ENCODE measurements at places on chromosomes 3 and 15.

GRCh38 chr3:28109829-28110228 lies 131.6 kb upstream of the CMC1 start:
- no peaks in the 10 kb centered on the region for H3K27me3 ChIP-seq
- H3K27ac ChIP-seq, result no peak overlapping the region
- no peak overlapping the region for H3K4me3 ChIP-seq

DNA sequence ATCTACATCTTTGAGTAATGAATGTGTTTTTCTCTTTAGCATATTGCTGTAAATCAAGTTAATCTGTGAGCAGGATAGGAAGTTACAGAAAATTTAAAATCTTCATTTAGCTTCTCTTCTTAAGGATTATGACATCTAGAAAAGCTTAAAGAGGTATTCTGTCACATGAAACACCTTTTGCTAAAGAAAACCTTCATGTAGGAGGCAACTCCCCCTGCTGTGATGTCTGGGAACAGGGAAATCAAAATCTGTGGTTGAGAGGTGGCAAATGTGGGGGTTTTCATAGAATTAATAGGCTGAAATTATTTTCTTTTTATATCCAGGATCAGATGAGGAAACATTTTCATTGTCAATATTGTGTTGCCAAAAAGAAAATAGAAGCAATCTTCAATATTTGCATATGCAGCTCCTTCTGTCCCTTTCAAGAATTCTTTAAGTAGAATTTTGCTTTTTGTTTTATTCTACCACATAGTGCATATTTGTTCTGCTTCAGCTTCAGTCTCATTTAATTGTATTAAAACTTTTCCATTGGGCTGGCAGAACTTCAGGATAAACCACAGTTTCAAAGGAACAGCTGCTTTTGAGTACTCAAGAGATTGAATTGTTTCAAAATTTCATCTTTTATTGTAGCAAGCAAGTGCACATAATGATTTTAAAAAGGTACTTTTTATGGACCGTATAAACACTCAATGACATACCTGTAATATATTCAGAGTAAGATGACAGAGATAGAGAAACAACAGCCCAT lies 128.4 kb downstream of the RAP2B start:
- H3K4me3 ChIP-seq, result no peak overlapping the region
- H3K27me3 ChIP-seq, result no peaks in the 10 kb centered on the region
- no peak for DNase-seq
- H3K27ac ChIP-seq, result no peak overlapping the region
- H3K4me1 ChIP-seq, result peaks cover 6% of the 10 kb centered on the region

DNA sequence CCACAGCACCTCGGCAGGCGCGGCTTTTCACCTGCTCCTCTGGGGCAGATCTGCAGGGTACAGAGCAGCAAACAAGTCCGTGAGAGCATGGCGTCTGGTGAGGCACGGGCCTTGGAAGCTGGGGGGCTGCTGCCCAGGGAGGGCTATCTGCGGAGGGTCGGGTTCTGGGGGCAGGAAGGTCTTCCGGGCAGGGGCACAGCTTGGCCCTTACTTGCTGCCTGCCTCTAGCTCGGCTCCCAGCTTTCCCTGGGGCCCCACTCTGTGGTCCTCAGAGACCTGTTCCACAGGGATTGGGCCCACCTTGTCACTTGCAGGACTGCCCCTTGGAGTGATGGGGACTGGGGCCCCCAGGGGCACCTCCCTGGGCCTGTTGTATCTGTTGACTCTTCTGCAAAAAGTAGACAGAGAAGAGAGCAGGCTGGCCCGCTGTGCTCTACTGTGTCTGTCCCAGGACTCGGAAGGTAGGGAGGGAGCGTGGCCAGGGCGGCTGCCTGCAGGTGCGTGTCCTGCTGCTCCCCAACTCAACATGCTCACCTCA lies 84.1 kb downstream of the TBC1D2B start:
- H3K36me3 ChIP-seq, result no peaks in the 10 kb centered on the region
- H3K4me3 ChIP-seq, result no peak overlapping the region
- peaks cover 28% of the 10 kb centered on the region for H3K4me1 ChIP-seq
- peak overlapping the region; percentile 78 for H3K27ac ChIP-seq
- no peaks in the 10 kb centered on the region for H3K27me3 ChIP-seq

GRCh38 chr3:102745881-102746280 lies 311.1 kb downstream of the ZPLD1 start:
- H3K27ac ChIP-seq, result no peak overlapping the region

- H3K4me1 ChIP-seq, result peaks cover 11% of the 10 kb centered on the region
- DNase-seq, result no peak
Measured at GRCh38 chr3:33313331-33313730, 36.1 kb downstream of the FBXL2 start.

DNA sequence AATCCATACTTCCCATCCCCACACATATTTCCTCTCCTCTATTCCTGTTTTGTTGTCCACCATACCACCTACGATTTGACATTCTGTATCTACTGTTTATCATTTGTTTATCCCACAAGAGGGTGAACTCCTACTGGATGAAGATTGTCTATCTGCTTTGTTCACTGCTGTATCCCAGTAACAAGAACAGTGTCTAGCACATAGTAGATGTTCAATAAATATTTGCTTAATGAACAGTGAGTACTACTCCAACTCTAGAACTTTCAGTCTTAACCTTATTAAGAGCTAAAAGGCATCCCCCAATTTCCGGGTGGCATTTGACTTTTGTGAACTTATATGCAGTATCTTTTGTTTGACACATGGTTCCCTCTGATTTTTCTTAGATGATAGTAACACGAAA lies 1.3 kb downstream of the PYGO1 start:
- peaks cover 17% of the 10 kb centered on the region for H3K4me1 ChIP-seq
- no peak overlapping the region for H3K27ac ChIP-seq
- DNase-seq, result no peak
- no peaks in the 10 kb centered on the region for H3K27me3 ChIP-seq

- no peak overlapping the region for H3K27ac ChIP-seq
- no peak for DNase-seq
- H3K4me3 ChIP-seq, result no peak overlapping the region
- no peaks in the 10 kb centered on the region for H3K27me3 ChIP-seq
- H3K4me1 ChIP-seq, result no peaks in the 10 kb centered on the region
Measured at GRCh38 chr3:118833075-118833474, 201.6 kb downstream of the IGSF11 start.

- peaks cover 9% of the 10 kb centered on the region for H3K4me1 ChIP-seq
- DNase-seq, result no peak
- no peaks in the 10 kb centered on the region for H3K27me3 ChIP-seq
Measured at GRCh38 chr3:195061756-195062655, 209.0 kb downstream of the XXYLT1 start.

- no peak overlapping the region for H3K27ac ChIP-seq
- peak; percentile 53 for DNase-seq
- peaks cover 5% of the 10 kb centered on the region for H3K4me1 ChIP-seq
- H3K27me3 ChIP-seq, result peaks cover 28% of the 10 kb centered on the region
- H3K4me3 ChIP-seq, result no peak overlapping the region
Measured at GRCh38 chr3:50194128-50194902, 2.9 kb downstream of the GNAT1 start.

DNA sequence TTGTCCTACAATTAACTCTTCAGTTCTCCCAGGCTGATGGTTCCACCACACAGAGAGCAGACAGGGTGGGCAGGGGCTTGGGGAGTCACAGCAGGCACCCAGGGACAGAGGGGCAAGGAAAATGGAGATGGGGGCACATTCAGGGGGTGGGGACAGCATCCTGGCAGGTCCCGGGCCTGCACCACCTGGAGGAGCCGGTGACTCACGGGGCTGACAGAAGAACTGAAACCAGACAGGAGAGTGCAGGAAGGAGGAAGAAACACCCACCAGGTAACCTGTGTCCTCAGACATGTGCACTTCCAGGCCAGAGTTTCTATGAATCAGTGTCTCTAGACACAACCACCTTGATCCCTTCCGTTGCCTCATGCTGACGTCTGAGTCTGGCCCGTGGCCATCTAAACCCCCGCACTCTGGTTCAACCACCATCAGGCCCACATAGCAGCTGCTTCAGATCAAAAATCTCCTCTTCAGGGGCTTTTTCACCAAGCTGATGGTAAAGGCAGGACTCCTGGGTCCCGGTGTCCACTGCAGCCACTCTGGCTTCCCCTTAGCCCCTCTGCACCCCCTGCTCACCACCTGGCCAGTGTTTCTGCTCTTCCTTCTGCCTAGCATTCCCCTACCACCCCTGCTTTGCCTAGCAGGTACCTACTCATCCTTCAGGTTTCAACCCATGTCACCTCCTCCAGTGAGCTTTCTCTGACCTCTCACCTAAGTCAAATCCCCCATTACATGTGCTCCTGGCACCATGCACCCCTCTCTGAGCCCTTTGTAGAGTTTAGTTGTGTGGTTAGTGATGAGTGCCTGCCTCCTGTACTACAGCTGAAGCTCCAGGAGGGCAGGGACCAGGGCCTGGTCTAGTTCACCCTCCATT lies 16.5 kb upstream of the CYP11A1 start:
- no peak overlapping the region for H3K4me3 ChIP-seq
- H3K4me1 ChIP-seq, result no peaks in the 10 kb centered on the region
- DNase-seq, result no peak
- no peaks in the 10 kb centered on the region for H3K36me3 ChIP-seq

DNA sequence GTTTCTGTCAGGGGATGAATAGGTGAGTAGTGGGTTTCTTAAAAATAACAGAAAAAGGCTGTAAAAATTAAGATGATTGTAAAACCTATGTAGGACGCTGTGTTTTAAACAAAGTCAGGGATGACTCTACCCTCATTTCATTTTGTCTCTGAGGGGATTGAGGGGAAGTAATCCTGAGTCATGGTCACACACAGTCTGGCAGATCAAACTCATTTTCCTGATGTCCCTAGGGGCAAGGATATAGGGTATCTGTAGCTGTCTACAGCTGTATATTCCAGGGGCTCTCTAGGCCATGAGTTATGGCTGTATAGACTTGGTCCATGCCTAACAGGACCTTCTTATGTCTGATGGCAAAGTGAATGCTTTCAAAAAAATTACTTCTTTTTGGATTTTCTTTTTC lies 421.1 kb downstream of the PDCD6IP start:
- H3K4me3 ChIP-seq, result no peak overlapping the region
- no peaks in the 10 kb centered on the region for H3K4me1 ChIP-seq
- H3K36me3 ChIP-seq, result no peaks in the 10 kb centered on the region
